ENCODE measurements at places on chromosomes 5 and 9.

GRCh38 chr5:135450336-135450735 lies 1.8 kb downstream of the TIFAB start:
- DNase-seq, result no peak

DNA sequence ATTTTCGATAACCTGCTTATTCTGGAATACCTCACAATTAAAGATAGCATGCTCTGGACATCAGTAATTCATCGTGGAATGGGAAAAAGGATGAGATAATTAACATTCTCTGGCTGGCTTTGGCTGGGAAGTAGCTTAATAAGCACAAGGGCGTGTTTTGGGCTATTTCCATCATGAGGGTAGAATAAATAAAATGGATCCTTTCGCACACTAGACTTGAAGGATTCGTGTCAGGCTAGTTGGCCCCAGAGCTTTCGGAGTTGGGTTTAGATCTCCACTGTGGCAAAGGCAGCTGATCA lies 151.2 kb upstream of the ADRA1B start:
- DNase-seq, result no peak

- DNase-seq, result peak; percentile 32
These were observed 35.1 kb downstream of the DMXL1 start for GRCh38 chr5:119105971-119106370.

DNA sequence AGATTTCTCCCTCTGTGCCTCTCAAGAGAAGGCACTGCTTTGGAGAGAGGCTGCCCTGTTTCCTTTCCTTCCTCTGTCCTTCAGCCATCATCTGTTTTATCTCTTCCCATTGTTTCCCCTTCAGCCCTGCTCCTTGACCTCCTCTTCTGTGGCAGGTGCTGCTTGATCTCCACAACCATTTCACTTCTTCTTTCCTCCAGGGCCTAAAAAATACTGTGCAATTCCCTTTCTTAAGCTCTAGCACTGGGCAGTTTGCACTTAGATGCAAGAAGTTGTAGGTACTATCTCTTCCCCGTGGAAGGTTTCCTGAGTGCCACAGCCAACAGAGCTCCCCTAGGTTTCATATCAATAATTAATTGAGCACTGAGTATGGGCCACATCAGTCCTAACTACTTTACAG lies 8.8 kb upstream of the ADRB2 start:
- no peak for DNase-seq

DNA sequence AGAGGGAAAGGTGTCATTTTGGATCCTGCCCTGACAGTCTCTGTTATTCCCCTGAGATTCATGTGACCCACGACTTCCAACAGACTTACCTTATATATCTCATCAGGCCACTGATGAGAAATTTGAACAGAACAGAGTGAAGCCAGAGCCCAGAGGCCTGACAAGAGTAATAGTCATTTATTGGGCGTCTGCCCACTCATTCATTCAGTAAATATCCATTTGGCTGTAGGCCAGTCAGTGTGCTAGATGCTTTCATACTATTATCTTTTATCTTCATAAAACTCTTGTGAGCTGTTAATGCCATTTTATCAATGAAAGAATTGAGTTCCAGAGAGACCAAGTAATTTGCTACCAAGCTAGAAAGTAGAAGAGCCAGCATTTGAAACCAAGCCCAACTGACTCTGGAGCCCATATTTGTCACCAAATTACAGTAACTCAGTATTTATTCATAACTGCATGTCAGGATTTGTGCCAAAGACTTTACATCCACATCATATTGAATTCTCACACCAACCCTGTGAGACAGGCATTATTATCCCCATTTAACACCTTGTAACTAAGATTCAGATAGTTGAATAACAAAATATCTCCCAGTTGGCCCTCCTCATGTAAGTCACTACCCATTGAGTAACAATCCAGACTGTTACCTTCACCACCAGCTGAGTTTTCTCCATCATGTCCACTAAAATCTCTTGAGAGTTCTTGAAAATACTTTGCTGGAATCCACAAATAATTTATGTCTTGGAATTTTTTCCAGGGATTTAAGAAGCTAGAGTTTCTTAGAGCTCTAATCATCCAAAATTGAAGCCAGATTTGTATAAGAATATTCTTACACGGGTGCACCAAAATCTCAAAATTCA lies 2.5 kb downstream of the PTPDC1 start:
- no peak for DNase-seq

DNA sequence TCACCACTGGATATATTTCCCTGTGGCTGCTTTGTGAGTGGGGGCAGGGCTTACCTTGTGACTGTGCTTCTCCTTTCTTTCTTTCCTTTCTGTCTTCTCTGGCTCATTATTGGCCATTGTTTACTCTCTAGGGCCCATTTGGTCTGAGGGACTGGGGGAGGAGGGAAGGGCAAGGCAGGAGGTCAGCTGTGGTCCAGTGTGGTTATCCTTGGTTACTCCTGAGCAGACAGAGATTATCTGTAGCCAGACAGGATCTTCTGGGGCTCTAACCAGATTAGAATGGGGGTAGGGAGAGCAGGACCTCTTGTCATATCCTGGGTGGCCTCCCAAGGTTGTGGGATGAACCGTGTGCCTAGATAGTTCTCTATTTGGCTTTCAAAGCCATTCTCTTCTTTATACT lies 71.2 kb downstream of the ANKRD55 start:
- peak; percentile 35 for DNase-seq

GRCh38 chr9:35618854-35619799 lies 914 bp upstream of the CD72 start:
- DNase-seq, result no peak

DNA sequence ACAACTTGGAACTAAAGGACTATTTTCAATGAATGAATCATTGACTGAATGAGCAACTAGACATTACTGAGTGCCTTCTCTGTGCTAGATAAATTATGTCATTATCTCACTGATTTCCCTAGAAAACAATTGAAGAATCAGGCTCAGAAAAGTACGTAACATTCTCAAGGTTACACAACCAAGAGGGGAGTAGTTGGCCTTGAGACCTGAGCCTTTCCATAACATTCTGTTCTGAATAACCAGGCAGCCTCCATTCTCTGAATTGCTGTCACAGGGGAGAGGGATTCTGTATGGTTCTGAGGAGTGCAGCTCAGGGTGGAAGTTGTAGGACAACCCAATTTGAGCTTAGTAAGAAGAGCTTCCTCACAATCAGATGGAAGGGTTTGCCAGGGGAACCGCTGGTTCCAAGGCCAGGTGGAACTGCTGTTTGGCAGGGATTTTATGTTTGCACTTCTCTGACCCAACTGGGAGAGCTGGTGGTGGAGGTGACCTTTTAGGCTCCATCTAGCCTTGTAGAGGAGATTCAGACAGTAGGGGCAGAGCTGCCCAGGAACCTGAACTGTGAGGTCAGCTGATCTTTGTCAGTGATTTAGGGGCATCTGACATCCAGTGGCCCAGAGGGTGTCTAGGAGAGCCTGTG lies 16.3 kb downstream of the POLR1E start:
- no peak for DNase-seq

- DNase-seq, result no peak
These were observed 289.6 kb downstream of the SEC61B start for GRCh38 chr9:99511723-99512122.

- no peak for DNase-seq
These were observed 9.7 kb downstream of the SH3TC2 start for GRCh38 chr5:149053072-149053695.

DNA sequence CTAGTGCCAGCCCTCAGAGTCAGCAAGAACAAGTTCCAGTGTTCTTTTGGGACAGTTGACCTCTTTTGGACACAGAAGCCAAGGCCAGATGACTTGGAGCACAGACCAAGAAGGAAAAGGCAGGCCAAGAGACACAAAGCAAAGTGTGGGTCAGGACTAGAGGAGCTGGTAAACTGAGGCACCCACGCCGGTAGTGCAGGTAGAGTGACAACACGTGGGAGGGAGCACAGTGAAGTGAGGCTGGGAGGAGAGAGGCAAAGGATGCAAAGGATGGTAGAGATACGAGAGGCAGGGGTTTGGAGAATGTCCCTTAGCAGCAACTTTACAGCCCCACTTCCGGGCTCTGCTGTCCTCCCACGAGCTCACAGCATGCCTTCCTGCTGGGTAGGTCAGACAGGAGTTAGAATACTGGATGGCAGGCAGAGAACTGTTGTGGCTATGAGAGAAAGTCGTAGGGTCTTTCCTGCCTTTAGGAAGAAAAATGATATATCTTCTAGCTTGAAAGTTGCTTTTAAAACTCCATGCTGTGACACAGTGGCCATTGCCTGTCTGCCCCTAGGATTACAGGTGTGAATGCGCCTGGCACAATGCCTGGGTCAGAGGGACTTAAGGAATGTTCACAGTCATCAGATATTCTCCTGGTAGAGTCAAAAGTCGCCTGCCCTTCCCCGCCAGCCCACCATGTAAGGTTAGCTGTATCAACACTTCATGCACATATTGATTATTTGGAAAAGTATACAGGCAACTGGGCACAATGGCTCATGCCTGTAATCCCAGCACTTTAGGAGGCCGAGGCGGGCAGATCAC lies 97.9 kb downstream of the PDE8B start:
- DNase-seq, result no peak

DNA sequence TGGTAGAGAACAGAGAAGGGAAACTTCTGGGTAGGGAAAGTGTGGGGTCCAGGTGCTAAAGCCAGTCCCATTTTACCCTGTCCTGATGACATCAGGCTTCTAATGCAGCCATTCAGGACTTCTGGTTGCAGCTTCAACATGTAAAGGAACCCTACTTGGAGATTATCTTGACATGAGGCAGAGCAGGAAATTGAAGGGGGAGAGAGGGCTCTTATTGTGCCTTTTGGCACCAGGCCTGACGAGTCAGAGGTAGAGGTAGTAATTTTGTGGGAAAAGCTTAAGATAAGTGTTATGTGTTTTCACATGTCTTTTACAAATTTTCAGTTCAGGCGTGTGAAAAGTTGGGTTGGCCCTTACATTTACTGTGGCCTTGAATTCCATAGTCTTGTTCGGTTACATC lies 102.4 kb upstream of the APC start:
- no peak for DNase-seq

DNA sequence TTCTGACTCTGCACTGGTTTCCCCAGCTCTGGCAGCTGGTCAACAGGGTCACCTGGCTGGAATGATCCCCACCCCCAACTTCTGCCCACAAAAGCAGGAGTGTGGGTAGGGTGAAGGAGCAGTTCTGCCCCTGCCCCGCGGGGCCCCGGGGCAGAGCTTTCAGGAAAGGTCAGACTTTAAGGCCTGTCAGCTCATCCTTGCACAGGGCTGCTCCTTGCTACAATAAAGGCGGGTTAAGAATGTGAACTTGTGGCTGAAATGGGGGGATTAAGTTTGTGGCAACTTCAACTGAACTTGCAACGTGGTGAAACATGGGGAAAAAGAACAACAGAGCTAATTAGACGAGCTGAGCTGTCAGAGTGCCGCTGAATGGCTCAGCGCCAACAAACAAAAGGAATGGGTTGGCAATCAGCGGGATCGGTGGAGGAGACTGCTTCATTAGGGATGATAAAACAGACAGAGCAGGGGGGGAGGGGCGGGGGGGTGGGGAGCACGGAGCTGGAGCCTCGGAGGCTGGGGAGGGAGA lies 50.8 kb downstream of the CRB2 start:
- DNase-seq, result peak; percentile 56

DNA sequence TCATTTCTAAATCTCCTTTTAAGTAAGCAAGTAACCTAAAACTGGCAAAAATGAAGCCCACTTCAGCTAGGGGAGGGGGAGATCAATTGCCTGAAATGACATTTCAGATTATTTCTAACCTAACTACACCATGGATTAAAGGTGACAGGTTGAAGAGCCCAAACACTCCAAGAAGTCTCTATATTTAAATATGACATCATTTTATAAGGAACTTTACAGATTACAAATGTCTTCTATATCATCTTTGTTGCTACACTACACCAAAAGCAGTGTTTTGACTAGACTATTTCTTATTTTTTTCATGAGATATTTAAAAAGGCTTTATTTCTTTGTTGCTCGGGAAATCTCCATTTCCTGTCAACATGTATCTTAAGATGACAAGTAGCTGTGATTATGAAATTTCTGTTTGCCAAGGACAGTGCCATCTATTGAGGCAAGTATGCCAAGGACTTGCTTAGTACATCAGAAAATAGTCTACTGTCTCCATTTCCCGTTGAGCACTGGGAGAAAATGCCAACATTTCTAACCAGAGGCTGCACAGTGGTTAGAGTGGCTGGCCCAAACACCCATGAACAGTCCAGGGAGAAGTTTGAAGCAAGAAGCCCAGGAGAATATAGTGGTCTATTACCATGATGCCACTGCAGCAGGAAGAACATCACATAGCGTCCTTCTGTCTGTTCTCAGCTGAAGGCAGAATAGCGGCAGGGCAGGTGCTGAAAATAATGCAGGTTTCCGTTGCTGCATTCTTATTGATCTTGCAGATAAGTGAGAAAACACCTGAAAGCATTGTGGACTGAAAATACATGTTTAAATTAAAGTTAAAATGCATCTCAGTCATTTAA lies 93.4 kb upstream of the ITGA2 start:
- DNase-seq, result no peak

DNA sequence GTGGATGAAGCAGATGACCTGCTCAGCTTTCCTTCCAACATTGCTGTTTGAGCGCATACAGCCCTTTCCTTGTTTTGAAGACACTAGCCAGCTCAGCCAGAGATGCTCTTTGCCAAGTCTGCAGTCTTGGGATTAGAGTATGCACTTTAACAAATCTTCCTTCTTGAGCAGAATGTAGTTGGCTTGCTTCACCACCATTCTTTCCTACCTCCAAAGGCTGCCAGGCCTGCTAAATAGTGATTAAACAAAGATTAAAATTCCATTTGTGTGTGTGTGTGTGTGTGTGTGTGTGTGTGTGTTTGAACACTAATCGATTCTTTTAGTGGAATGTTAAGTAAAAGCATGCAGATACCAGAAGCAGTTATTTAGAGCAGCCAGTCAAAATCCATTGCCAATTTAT lies 97.6 kb downstream of the GALNT10 start:
- no peak for DNase-seq

GRCh38 chr5:158436271-158437065 lies 577.5 kb upstream of the CLINT1 start:
- no peak for DNase-seq

DNA sequence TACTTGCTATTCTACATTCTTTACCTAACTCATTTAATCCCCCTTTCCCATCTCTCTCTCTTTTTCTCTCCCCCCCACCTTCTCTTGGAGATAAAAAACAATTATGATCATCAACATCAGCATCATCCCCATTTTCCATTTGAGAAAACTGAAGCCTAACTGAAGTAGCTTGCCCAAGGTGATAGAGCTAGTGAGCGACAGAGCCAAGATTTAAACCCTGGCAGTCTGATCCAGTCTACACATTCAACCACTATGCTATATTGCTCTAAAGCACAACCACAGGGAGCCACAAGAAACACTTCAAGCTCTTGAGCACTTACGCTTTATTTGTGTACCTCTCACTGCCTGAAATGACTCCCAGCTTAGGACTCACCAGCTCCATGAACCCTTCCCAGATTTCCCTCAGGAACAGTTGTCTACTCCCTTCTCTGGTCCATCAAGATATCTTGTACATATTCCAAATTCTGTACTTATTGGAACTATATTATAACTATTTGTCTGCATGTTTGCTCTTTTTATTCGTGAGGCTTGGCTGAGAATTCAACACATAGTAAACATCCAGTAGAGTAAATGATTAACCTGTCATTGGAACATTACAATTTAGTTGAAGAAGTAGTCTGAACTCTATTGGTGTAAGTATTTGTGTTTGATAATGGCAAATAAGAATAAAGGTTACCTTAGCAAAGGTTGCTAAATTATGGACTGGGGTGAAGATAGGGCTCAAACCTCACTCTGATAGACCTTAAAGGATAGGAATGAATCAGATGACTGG lies 164.8 kb downstream of the EFNA5 start:
- DNase-seq, result no peak

Data from ELF-1 (cell line).